ENCODE measurements at places on chromosomes 7 and 10.

DNA sequence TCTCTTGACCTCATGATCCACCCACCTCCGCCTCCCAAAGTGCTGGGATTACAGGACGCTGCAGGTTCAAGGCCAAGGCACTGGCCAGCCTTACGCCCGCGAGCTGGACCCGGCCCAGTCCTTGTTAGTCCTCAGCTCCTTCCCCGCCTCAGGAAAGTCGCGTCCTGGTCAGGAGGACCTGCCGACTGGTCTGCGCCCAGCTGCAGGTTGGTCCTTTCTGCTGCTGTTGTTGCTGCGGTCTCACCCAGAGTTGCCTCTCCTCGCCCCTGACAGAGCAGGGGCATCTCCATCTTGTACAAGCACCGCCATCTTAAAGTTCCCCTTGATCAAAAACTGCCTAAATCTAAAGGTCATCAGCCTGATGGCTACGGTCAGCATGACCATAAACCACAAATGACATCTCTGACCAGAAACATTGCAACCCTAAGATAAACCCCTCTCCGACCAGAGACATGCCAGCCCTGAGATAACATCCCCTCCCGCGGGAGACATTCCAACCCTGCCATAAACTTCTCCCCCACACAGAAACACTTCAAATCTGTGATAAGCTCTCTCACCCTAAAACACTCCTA lies 13.9 kb upstream of the BMS1 start:
- no peak for DNase-seq

DNA sequence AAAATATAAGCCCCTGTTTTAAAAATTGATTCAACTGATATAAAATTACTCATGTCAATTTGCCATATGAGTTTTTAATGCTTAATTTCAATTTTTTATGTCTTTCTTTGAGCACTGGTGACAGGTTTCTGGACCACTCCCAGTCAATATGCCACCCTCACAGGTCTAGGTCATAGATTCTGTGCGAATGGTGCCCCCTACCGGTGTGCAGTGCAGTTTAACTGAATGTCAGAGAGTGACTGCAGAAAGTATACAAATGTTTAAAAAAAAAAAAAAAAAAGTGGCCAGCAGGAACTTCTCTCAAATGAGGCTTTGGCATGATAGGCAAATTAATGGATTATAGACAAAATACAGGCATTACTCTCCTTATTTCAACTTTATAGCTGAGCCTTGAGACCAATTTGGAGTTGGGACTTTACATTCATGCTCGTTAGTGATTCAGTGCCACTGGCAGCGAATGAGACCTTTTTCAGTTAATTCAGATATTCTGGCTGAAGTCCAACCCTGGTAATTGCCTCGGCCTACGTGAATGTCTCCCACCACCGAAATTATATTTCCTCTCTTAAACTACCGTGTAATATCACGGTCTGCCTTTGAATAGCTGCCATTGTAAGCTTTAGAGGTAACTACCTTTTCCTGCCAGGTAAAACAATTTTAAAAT lies 427.6 kb downstream of the PHTF2 start:
- DNase-seq = no peak

- DNase-seq = no peak
These were observed 16.6 kb downstream of the ARID5B start for GRCh38 chr10:61918140-61918539.

GRCh38 chr7:75596727-75597614 lies 104.9 kb downstream of the SPDYE5 start:
- DNase-seq = no peak

- DNase-seq = no peak
These were observed 51.4 kb upstream of the OIT3 start for GRCh38 chr10:72842164-72842563.

DNA sequence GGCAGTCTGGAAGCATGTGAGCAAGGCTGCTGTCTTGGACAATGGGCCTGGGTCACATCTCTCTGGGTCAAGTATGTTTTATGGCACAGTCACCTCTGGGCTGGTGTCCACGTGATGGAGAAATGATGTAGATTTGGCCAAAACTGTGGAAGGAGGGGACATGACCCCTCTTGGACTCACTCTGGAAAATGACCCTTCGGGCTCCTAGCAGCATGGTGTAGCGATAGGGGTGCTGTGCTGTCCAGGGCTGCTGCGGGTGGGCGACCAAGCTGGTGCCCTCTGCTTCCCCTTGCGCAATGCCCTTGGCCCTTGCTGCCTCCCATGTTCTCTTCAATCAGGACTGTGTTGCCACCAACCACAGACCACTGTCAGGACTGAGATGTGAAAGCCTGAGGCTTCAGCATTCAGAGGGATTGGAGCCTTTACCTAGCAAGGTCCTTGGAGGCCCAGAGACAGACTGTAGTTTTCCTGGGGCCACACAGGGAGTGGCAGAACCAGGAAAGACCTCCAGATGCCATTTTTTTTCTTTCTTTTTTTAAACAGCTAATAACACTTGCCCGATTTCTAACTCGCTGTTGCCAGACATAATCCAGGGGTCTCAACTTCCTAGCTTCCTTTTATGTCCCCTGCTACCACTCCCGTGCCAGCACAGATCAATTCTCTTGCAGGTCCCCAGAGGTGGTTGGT lies 6.1 kb downstream of the CYP26A1 start:
- DNase-seq = no peak

DNA sequence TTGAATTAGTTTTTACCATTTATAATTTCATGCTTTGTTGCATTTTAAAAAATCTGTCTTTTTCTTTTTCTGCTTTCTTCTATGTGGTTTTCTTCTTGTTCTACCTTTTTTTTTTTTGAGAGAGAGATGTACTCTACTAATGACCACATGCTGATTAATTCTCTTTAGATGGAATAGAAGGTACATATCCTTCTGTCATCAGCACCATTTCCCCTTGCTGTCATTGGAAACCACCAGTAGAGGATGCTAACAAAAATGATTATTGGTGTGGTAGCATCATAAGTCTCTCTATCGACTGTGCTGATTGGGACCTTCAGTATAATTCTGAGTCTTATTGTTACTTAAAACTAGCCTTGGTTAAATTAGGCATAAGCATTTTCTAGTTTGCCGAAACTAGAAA lies 3.6 kb downstream of the ZEB1 start:
- no peak for DNase-seq

GRCh38 chr7:128112781-128113221 lies 81.6 kb upstream of the LRRC4 start:
- no peak for DNase-seq

DNA sequence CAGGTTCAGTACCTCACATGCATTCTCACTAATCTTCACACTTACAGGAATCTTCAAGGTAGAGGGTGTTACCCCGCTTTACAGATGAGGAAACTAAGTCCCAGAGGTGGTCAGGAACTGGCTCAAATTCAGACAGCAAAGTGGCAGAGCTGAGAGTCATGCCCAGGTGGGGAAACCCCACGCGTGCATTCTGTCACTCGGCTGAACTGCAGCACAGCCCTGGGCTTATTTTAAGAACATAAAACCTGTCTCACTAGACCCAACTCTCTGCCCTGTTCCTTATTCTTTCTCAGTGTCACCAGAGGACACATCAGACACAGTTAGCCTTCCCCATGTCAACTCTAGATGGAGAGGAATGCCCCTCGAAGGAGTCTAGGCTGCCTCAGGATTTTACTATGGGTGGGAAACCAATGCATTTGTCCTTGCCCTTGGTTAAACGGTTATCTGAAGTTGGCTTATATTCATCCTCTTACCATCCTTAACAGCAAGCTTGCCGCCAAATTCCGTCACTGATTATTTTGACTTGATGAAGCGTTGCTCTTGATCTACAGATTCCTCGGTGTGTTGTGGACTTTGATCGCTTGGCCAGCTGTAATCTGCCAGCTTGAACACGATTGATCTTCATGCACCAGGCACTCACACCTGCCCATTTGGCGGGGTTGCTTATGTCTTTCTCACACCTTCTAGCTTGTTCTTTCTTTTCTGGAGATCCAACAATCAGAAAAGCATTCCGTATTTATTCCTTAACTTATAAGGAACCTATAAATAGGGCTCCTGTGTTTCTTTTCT lies 627.9 kb downstream of the SDK1 start:
- DNase-seq = no peak

- DNase-seq = no peak
These were observed 46.3 kb upstream of the TM9SF3 start for GRCh38 chr10:96632974-96633710.

Data from AG04450 (cell line).